ENCODE measurements at places on chromosomes 11 and 22. TPM values are rescaled to one million over a fixed set of nuclear protein-coding genes. Genes with fewer than 3 reads are reported as not detected.

MUC2 gene
- total RNA-seq: not detected

SCN3B gene
- under 0.01 TPM for total RNA-seq

HEPACAM gene
- total RNA-seq: 0.18 TPM

RAB36 gene
- total RNA-seq: 2.5 TPM

CADM1 gene
- 62.2 TPM for total RNA-seq

TPH1 gene
- total RNA-seq: under 0.01 TPM

MMP13 gene
- total RNA-seq: not detected

CASP5 gene
- not detected for total RNA-seq

KRTAP5-2 gene
- total RNA-seq: not detected

OR8D1 gene
- total RNA-seq: not detected

XKR3 gene
- total RNA-seq: not detected

RGL4 gene
- not detected for total RNA-seq

SLC37A2 gene
- 0.72 TPM for total RNA-seq

DNA sequence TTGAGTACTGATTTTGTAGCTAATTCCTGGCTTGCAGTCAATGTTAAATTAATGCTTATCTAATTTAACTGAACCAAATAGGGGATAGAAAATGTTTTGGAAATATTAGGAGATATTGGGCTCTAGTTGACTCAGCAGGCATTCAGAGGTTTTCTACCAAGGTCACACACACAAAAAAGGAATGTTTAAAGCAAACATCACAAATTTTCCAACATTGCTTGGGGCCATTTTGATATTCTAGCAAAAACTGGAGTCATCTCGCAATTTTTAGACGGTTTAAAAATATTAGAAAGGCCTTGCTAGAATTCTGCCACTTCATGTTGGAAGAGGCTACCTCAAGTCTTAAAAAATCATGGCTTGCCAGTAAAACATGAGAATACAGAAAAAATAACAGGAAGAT lies 2082.1 kb upstream of the RAG2 start:
- DNase-seq: no peak

- DNase-seq: no peak
Observed at GRCh38 chr22:20316217-20316843, 3.5 kb downstream of the DGCR6L start.

DNA sequence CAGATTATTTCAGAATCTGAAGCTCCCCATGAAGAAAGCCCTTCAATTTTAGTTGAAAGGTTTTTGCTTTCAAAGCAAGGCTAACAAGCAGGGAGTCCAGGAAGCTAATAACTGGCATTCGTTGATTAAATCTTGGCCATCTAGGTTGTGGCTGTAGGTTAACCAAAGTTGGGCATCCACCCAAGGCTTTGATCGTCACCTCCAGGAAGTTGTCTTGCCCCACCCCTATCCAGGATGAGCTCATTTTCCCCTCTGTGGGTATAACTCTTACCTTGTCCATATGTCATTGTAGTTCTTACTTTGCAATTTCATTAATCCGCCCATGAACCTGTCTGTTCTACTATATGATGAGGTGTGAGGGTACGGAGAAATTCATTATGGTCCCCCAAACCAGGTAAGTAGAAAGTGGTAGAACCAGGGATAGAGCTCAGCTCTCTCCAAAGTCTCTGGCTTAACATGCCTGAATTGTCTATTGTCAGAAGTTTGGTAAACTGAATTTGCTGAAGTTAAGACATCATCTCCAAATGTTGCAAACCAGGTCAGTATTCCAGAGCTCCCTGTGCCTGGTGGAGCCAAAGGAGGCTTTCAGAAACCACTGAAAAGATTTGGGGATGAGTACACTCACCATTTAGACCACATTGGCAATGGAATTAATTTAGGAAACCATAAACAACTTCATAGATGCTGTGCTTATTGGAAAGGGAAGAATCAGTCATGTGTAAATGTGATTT lies 97.1 kb downstream of the CD44 start:
- no peak for DNase-seq

- no peak for DNase-seq
Observed at GRCh38 chr11:124123622-124124021, 8.4 kb downstream of the VWA5A start.

- DNase-seq: no peak
Observed at GRCh38 chr11:39965701-39966100, 1493.8 kb downstream of the LRRC4C start.

- no peak for DNase-seq
Observed at GRCh38 chr11:31823644-31824331, 12.7 kb upstream of the PAX6 start.

DNA sequence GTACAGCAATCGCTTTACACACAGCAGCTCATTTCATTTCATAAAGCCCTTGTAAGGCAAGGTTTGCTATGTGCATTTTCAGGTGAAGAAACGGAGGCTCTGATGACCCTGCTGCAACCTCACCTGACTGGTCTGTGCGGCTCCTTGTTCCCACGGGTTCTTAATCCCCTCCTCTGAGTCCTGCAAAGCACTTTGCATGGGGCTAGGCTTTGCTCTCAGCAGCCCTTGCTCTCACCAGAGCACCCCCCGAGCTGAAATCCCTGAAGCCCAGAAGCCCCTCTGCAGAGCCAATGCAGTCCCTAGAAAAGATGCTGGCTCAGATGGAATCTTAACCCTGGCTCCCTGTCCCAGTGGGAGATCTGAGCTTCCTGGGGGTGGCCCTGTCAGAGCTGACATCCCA lies 11.0 kb upstream of the APOL6 start:
- no peak for DNase-seq

- no peak for DNase-seq
Observed at GRCh38 chr11:116525961-116526495, 246.8 kb downstream of the BUD13 start.

- DNase-seq: no peak
Observed at GRCh38 chr11:21401496-21401895, 732.1 kb downstream of the NELL1 start.

- DNase-seq: no peak
Observed at GRCh38 chr22:45211435-45211834, 29.3 kb downstream of the KIAA0930 start.

GRCh38 chr11:34754171-34754823 lies 133.4 kb downstream of the EHF start:
- no peak for DNase-seq

DNA sequence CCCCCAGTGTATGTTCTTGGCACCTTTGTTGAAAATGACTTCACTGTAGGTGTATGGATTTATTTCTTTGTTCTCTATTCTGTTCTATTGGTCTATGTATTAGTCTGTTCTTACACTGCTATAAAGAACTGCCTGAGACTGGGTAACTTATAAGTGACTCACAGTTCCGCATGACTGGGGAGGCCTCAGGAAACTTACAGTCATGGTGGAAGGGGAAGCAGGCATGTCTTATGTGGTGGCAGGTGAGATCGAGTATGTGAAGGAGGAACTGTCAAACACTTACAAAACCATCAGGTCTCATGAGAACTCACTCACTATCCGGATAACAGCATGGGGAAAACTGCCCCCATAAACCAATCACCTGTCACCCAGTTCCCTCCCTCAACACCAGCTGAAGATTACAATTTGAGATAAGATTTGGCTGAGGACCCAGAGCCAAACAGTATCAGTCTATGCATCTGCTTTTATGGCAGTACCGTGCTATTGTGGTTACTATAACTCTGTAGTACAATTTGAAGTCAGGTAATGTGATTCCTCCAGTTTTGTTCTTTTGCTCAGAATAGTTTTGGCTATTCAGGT lies 836.2 kb downstream of the DLG2 start:
- DNase-seq: no peak

DNA sequence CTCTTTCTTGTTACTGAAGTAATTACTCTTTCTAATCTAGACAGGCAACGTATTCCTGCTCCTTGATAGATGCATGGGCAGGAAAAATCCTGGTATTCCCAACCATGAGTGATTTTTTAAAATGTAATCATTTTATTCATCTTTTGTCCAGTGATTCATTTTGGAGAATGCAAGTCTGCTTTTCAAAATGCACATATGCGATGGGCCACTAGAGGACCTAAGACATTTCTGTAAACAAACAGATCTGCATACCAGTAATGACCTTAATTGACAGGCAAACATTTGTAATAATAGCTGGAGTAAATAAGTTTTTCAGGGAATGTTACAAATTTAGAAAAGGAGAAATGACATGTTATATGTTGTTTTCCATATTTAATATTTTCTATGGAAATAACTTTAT lies 1167.6 kb downstream of the JRKL start:
- no peak for DNase-seq

- DNase-seq: no peak
Observed at GRCh38 chr11:97622795-97623194, 1233.0 kb downstream of the JRKL start.

GRCh38 chr11:18650353-18650752 lies 16.2 kb upstream of the SPTY2D1 start:
- DNase-seq: no peak
